ENCODE measurements at places on chromosomes 7 and 10.

GRCh38 chr7:150378115-150378852 is 846 bp upstream of the ZNF775 start:
- DNase-seq = no peak

GRCh38 chr7:34357068-34357467 is 300.9 kb upstream of the NPSR1 start:
- DNase-seq = no peak

DNA sequence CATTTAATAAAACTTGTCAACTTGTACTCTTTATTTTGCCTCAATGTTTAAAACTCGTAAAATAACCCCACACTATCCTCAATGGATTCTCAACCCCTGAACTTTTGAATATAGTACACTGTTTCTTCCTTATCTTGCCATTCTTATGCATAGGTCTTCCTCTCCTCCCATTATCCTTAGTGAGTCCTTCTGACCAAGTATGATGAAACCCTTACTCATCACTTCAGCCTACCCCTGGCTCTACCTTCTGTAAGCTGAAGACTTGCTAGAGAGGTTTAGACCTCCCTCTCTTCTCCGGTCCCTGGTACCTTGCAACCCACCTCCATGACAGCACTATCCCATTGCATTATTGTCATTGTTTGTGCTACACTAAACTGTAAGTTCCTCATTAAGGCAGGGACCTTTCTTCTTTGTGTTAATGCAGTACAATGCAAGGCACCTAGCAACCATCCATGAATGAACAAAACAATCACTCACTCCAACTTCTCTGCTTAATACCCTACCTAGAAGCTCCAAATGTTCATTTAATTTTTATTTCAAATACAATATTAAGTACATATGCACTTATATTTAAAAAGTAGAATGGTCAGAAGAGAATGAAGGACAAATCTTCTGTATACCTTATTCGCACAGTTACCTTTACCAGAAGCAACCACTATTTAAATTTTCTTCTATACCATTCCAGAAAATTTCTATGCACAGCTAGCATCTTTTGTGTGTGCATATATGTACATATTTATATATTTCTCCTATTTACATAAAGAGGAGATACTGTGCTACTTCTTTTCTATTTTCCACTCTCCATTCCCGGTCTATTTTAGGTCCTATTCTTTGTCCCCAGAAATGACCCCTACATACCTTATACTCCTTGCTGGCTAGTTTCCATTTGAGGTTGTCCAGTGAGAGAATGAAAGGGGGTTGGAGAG is 77.5 kb downstream of the SLC16A9 start:
- DNase-seq = no peak

- DNase-seq = peak; percentile 62
Observed at GRCh38 chr7:105691680-105692564, 110.6 kb upstream of the EFCAB10 start.

GRCh38 chr7:2459674-2460073 is 16.5 kb downstream of the GRIFIN start:
- DNase-seq = no peak

GRCh38 chr7:123242467-123243092 is 42.8 kb upstream of the SLC13A1 start:
- no peak for DNase-seq

DNA sequence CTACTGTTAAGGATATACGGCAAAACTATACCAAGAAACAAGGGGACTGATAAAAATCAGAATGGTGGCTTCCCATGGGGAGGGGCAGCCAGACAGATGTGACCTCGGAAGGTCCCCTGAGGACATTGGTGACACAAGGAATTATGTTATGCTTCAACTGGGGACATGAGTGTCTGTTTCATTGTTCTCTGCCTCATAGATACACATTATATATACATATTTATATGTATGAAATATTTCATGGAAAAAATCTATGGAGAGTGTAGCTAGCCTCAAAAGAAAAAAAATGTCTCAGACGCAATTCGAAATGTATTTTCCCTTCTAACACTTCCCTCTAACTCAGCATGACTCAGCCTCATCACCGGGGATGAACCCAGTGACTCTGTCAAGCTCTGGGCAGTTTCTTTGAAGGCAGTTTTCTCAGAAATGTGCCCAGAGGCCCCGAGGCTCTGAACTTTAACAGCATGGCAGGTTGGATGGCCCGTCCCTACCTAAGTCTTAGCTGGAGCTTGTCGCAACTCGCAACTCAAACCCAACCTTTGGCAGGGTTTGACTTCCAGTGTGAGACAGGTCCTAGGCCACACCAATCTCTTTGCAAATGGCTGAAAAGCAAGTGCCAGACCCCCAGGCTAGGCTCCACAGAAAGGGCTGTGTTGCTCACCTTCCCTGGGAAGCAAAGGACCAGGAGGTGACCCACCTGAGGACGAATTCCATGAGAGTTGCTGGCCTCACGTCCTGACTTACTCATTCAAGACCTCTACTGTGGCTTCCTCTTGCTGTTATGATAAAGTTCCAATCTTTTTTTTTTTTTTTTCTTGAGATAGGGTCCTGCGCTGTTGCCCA is 86.9 kb downstream of the CARD11 start:
- DNase-seq = peak; percentile 35

DNA sequence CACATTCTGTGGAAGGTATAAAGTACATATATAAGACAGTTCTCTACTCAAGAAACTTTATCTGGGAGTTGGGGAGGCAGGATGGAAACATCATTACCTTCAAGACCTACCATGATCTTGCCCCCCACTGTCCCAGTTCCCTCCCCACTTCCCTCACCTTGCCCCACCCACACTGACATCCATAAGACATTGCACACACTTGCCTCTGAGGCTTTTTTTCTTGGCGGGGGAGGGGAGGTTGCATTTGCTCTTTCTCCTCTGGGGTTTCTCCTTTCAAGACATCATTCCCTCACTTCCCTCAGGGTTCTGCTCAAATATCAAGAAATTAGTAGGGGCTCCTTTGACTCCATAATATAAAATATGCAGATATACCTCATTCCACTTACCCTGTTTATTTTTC is 276.0 kb downstream of the ARL4A start:
- DNase-seq = no peak

- peak; percentile 96 for DNase-seq
Observed at GRCh38 chr10:7787857-7788638, at the start of the genes ATP5F1C and KIN. Gene ATP5F1C, plus strand, starts transcription at chr10:7788177. Its CDS starts 31 bp downstream, at chr10:7788208. Gene KIN, minus strand, starts transcription at chr10:7787993. Its CDS starts 60 bp downstream, at chr10:7787933.

- DNase-seq = no peak
Observed at GRCh38 chr10:66167816-66168215, 758.0 kb upstream of the LRRTM3 start.

DNA sequence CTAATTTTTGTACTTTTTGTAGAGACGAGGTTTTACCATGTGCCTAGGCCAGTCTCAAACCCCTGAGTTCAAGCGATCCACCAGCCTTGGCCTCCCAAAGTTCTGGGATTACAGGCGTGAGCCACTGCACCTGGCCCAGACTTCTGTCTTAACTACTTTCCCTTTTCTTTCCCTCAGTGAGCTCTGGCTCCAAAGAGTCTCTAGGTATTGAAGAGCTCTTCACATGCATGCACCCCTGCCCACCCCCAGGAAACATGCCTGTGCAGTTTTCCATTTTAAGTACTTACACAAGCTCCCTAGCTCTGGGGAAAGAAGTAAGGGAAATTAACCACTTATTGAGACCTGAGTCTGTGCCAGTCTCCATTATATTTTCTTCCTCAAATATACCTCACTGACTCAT is 2.0 kb downstream of the MYOZ1 start:
- DNase-seq = no peak

GRCh38 chr7:76023002-76023401 is 24.8 kb downstream of the STYXL1 start:
- no peak for DNase-seq

- no peak for DNase-seq
Observed at GRCh38 chr10:119640875-119641526, 10.2 kb upstream of the BAG3 start.

DNA sequence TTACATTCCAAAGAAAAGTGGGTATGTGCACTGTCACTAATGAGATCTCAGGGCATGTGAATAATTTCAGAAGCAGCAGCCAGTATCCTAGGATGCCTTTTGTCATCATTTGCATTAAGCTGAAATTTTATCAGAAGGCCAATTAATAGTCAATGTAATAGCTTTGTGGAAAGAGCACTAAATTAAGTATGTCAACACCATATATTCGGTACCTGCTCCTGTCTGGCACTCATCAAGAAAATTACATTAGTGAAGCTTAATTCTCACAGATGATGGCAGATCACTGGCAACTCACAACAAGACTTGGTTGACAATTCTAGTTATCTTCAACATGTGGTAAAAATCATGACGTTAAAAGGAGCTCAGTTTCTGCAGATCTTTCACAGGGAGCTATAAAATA is 271.4 kb downstream of the PARD3 start:
- no peak for DNase-seq
